ENCODE measurements at places on chromosomes 5 and 9.

DNA sequence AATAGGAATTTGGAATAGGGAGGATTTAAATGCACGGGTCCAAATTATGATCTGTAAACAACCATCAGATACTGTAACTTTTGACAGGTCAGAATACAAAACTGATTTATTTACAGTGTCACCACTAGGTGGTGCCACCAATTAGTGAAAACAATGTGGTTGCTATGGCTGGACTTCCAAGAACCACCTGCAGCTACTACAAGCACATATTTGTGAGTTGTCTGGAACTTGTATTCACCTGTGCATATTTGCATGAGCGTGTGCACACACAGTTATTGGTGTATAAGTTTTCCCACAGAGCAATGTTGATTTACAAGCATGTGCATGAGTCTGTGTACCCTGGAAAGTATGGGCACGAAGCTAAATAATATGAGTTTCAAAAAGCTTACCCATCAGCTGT, 3.0 kb upstream of the HRCT1 start:
- DNase-seq, result peak; percentile 51

DNA sequence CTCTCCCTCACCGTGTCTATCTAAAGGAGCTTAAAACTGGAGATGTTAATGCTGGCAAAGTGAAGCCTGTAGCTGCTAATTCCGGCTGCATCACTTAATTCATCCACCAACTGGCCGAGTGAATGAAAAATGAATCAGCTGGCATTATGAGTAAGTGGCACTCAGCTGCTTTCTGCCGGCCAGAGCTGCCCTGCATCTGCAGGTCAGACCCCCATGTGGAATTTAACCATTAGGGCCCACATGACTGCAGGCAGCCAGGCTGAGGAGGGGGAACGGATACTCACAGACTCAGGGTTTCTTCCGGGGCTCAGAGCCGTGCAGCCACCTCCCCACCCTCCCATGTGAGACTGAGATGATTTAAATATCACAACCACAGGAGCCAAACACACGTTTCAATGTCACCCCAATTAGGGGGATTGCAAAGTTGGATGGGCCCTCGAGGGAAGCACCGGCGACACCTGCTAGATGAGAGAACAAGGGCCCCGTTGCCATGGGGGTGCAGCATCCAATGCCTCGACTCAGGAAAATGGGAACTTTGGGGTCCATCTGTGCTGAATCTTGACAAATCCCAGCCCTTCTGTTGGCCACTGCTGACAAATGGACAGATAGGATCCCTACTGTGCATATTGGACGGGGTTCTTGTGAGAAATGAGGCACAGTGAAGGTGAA, 115.6 kb upstream of the ALDH1B1 start:
- no peak for DNase-seq

GRCh38 chr5:14501353-14502293, 80.0 kb upstream of the OTULINL start:
- DNase-seq, result no peak

GRCh38 chr9:34484678-34485077, 26.1 kb downstream of the DNAI1 start:
- no peak for DNase-seq

DNA sequence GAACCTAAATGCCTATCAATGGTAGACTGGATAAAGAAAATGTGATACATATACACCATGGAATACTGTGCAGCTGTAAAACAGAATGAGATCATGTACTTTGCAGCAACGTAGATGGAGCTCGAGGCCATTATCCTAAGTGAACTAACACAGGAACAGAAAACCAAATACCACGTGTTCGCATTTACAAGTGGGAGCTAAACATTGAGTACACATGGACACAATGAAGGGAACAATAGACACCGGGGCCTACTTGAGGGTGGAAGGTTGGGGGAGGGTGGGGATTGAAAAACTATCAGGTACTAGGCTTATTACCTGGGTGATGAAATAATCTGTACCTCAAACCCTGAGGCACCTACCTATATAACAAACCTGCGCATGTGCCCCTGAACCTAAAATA, 22.4 kb upstream of the DEPDC1B start:
- DNase-seq, result no peak

- DNase-seq, result peak; percentile 7
Measured at GRCh38 chr5:151155775-151156506, 1.6 kb downstream of the ANXA6 start.

GRCh38 chr9:122816163-122816867, 12.1 kb downstream of the PDCL start:
- DNase-seq, result peak; percentile 51

DNA sequence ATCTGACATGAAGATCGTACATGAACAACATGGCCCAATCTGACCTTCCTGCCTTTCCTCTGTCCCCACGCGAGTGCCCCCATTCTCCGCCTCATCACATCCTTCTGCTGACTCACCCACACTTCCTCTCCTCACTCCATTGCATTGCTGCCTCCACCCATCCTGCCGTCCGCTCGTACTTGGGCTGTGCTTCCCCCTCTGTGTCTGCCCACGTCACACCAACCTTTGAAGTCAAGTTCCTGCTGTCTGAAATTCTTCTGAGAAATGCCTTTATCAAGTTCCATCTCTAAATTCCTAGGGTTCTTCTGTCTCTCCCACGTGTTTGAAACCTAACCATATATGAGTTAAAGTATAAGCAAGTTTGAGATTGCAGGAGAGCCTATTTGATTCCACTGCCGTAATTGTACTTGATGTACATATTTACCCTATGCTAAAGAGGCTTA, 18.0 kb upstream of the STARD4 start:
- peak; percentile 96 for DNase-seq

- DNase-seq, result no peak
Measured at GRCh38 chr9:115747731-115748130, 405.9 kb upstream of the PAPPA start.

DNA sequence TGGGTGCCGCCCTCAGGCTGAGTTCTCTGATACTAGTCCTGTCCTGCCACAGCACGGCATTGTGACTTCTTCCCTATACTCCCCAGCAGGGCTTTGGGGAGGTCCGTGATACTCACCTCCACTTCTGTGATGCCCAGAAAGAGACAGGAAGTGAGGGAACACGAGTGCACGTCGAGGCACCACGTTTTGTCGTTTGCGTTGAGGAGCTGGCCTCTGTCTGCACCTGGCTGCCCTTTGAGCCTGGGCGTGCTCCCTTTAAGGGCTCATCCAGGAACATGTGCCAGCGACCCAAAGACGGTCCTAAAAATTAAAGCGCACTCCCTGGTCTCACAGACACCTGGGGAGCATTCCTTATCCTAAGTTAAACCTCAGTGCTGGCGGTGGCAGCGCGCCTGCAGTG, 8.7 kb upstream of the IRX4 start:
- no peak for DNase-seq

GRCh38 chr5:5492087-5492933, 69.8 kb downstream of the ICE1 start:
- DNase-seq, result peak; percentile 48

GRCh38 chr9:98995971-98996504, 52.3 kb downstream of the COL15A1 start:
- DNase-seq, result no peak

- no peak for DNase-seq
Measured at GRCh38 chr5:81852291-81853029, 101.6 kb upstream of the SSBP2 start.

- peak; percentile 52 for DNase-seq
Measured at GRCh38 chr5:110625376-110625999, 101.0 kb downstream of the TMEM232 start.

GRCh38 chr5:133340002-133340755, 272.2 kb downstream of the FSTL4 start:
- no peak for DNase-seq

GRCh38 chr9:89631384-89631783, 26.6 kb downstream of the GADD45G start:
- DNase-seq, result no peak

- DNase-seq, result peak; percentile 59
Measured at GRCh38 chr5:42767491-42768105, 11.0 kb downstream of the CCDC152 start.

DNA sequence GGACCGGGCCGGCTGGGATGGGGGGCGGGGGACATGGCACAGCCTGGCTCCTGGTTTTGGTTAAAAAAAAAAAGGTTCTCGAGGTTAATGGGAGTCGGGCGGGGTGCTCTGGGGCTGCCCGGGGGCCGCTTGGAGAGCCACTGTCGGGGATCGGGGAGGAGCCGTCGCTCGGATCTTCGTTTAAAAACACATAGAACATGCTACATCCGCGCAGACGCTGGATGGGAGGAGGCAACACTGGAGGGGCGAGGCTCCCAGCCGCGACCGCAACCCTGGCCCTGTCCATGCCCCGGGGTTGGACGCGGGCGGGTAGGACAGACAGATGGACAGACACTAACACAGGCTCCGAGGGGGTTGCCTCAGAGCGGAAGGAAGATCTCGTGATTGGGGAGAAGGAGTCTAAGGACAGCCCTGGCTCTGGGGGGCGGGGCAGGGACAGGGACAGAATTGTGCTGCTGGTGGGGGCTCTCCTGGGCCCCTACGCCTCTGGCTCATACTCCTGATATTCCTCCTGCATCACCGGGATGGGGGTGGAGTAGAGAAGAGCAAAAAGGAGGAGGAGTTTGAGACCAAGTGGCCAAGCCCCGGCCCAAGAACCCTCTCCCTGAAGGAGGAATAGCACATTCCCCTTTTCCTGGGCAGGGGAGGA, 9.9 kb downstream of the SNCB start:
- DNase-seq, result peak; percentile 28

GRCh38 chr5:80777347-80778287, 122.8 kb upstream of the DHFR start:
- no peak for DNase-seq

- no peak for DNase-seq
Measured at GRCh38 chr9:86047361-86047760, 52.0 kb downstream of the GOLM1 start.

DNA sequence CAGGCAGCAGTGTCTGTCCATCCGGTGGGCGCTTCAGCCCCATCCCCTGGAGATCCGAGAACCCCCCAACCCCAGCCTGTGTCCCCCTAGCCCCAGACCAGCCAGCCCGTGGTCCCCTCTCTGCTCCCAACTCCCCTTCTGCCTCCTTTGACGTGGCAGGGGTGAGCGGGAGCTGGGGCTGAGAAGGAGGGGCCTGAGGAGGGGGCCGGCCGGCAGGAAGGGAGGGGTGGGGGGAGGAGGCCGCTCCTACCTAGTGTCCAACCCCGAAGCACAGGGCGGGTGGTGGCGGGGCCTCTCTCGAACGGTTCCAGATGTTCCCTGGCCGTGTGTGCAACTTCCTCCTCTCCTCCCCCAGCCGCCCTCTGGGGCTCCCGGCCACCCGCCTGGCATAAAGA, 31.0 kb downstream of the GOLGA2 start:
- peak; percentile 64 for DNase-seq

- DNase-seq, result no peak
Measured at GRCh38 chr5:157519579-157520253, 55.9 kb downstream of the ADAM19 start.

DNA sequence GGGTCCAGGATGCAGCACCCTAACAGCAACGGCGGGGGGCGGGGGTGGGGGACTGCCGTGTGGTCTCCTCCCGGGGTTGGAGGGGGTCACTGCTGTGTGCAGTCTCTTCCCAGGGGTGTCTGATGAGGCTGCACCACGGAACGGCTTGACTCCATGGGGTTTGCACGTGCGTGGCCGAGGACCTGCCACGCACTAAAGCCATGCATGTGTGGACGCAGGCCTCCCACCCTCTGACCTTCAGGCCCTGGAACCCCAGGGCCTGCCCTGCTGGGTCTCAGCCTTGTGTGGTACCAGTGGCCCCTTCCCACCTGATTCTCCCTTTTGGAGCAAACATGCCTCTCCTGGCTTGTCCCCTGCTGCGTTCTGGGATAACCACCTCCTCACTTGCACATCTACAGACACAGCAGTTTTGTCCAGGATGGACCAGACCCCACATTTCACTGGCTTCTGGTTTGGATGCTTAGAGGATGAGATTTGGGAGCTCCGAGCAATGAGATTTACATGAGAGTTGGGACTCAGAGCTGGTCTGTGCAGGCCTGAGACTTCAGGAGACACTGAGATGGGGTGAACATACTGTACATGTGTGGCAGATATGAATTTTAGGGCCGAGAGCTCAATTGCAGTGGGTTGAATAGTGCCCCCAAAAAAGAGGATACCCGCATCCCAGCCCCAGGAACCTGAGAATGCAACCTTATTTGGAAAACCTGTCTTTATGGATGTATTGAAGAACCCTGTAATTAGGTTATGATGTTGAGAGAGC, 45.8 kb downstream of the SLC12A7 start:
- DNase-seq, result no peak

DNA sequence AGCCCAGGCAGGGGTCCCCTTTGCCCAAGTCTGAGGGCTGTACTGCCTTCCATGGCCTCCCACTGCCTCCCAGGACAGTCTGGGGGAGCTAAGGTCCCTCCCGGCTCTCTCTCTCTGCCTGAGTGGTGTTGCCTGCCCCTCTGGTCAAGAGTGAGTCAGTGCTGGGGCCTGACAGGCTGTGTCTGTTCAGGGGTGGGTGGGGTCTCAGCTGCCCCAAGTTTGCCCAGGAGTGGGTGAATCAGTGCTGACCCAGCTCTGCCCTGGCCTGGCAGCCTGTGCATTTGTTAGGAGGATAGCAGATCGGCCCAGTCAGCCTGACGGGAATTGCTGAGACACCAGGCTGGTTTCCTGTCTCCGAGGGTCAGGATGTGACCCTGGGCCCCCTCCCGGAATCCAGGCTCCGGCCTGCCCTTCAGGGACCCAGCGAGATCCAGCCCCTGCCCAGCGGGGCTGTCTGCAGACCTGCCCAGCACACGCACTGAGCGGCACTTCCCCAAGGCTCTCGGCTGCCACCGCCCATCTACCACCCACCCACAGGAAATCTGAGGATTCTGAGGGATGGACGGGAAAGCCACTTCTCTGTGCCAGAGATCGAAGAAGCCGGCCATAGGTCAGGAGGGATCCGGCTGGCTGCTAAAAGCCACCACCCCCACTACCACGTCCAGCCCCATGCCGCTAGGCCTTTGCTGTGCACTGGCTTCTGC, 15.9 kb downstream of the ENG start:
- DNase-seq, result peak; percentile 92

DNA sequence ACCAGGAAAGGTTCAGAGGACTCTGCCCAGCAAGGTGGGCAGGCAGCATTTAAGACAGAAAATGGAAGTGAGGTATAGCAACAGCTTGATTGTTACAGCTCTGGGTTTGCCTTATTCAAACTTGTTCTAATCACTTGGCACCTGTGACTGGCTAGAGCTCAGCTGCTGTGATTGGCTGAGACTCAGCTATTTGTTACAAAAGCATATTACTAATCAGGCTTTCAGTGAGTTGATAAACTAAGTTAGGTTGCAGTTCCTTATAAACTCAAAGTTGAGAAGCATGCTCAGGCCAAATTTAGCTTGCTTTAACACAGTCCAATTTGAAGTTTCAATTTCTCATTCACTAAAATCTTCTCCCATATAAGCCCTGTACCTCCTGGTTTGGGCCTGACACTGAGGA, 56.3 kb downstream of the GDA start:
- no peak for DNase-seq
